Cardiac muscle cell (in vitro differentiated cells and primary cell): ENCODE measurements at places on chromosomes 4 and X.

DNA sequence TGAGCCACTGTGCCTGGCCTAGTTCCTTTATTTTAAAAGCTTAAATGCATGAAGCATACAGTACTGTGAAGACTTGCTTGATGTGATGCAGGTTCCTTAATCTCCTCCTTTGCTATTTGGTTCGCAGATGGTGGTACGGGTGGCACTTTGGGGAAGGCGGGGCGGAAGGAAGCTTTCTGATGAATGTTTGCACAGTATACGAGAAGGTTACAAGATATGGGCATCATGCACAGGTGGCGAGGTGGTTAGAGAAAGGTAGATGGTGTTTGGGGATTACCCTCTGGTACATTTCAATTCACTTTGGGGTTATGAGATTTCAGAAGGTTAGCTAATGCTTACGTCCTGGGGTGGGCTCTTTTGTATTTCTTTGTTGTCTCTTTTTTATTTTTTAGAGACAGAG is 17.2 kb downstream of the RHOH start:
- no peak for DNase-seq

GRCh38 chrX:43016021-43016420 is 238.1 kb upstream of the PPP1R2C start:
- no peak for DNase-seq

DNA sequence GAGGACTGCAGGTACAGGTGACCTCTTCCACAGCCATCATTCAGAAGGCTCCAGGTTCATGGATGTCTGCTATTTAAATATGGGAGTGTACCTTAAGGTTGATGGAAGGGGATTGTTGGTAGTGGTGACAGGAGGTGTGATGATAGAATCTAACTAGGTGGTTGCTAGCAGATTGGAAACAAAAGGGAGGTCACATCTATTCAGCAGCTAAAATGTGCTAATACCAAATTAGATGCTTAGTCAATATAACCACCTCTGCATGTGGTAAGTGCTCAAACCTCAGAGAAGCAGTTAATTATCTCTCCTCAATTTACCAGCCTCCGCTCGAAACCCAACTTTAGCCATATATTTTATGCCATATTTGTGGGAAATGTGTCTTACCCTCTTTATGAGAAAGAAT is 98.7 kb upstream of the CCSER1 start:
- no peak for DNase-seq

- DNase-seq: peak; percentile 37
Observed at GRCh38 chr4:161252520-161253141, 911.2 kb downstream of the FSTL5 start.

DNA sequence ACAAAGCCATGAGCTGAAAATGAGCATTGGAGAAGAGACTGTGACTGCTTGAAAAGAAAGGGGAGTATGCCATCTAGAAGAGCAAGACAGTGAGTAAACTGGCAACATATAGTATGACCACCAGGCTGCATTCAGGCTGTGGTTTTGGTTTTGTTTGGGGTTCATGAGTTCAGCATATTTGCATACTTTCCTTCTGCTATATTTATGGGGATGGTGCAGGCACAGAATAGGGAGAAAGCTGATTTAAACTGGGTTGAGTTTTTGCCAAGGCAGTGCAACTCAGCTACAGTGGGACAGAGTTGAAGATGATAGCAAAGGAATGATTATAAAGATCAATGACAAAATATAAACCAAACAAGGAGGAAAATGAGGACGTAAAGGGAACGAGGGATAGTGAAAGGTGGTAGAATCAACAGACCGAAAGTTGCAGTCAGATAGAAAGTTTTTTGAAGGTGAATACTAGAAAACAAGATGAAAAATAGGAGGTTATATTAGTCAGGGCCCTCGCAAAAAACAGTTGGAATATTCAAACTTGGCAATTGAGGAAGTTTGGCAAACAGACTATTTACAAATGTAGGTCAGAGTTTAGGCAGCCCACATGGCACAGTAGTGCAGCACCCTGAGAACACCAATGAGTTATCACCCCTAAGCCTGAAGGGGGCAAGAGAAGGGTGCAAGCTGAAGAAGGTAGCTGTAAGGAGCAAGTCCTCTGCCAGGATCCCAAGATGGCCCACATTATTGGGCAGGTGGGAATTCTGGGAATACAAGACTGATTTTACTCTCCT is 114.8 kb upstream of the MAP9 start:
- no peak for DNase-seq
